ENCODE measurements at places on chromosomes 2 and 18. TPM values are rescaled to one million over a fixed set of nuclear protein-coding genes. Genes with fewer than 3 reads are reported as not detected.

Gene TMEFF2
- total RNA-seq: not detected

Gene MOGAT1
- total RNA-seq: not detected

Gene CHST9
- total RNA-seq: not detected

GRCh38 chr18:65287652-65288051 lies 463.2 kb upstream of the CDH7 start:
- DNase-seq: no peak
- H3K4me3 ChIP-seq: no peak overlapping the region
- no peak overlapping the region for H3K27ac ChIP-seq
- no peaks in the 10 kb centered on the region for H3K36me3 ChIP-seq

GRCh38 chr2:180411661-180412060 lies 404.6 kb upstream of the CWC22 start:
- no peak for DNase-seq
- H3K27ac ChIP-seq: no peak overlapping the region
- H3K4me1 ChIP-seq: no peaks in the 10 kb centered on the region
- no peaks in the 10 kb centered on the region for H3K36me3 ChIP-seq
- H3K27me3 ChIP-seq: no peaks in the 10 kb centered on the region

- no peaks in the 10 kb centered on the region for H3K36me3 ChIP-seq
- no peak overlapping the region for H3K4me3 ChIP-seq
- H3K4me1 ChIP-seq: no peaks in the 10 kb centered on the region
- DNase-seq: no peak
- H3K27me3 ChIP-seq: no peaks in the 10 kb centered on the region
- H3K27ac ChIP-seq: no peak overlapping the region
These were observed 13.9 kb downstream of the IL1F10 start for GRCh38 chr2:113081488-113082210.

Measured in B cell (primary cell).